RPMI7951 (cell line): ENCODE measurements at places on chromosomes 16 and 17. TPM values are rescaled to one million over a fixed set of nuclear protein-coding genes. Genes with fewer than 3 reads are reported as not detected.

DNA sequence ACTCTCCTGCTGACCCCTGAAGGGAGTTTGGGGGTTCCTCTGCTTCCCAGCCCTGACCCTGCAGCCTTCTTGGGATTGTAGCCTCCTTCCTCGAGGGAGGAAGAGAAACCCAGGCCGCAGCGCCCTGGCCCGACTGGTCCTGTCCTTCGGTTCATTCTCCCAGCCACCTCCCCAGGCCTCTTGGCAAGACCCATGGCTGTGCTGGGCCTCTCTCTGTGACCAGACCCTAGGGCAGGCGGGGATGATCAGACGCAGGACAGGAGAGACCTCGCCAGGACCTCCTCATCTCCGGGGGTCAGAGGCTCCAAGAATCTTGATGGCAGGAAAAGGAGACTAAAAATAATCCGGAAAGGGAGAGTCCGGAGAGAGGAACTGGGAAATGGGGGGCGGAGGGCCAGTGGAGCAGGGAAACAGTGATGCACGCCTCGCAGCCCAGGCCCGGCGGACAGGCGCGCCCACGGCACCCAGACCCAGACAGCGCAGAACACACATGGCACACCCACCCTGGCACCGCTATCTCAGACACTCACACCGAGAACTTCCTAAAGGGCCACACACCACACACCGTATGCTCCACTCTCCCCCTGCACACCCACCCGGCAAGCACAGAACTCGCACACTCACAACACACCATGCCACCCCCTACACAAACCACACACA is 1.2 kb downstream of the ARHGEF15 start:
- DNase-seq, result no peak

DNA sequence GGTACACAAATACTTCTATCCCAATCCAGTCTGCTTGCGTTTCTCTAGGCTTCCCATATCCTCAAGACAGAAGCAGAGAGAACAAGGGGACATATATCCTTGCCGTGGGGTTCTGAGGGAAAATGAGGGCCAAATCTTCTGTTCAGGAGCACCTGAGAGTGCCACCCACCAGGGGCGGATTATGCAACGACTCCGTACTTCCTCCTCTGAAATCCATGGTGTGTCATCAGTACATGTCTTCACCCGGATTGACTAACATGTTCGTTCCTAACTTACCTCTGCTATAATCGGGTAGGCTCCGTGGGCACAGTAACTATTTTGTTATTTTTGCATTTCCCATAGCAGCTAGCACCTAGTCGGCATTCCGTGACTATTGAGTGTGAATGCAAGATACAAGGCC is 7.8 kb upstream of the ZNF200 start:
- DNase-seq, result no peak

- DNase-seq, result no peak
These were observed 72.5 kb upstream of the CBX4 start for GRCh38 chr17:79911430-79912399.

GRCh38 chr16:75361936-75362335 is 71.4 kb downstream of the CFDP1 start:
- no peak for DNase-seq

DNA sequence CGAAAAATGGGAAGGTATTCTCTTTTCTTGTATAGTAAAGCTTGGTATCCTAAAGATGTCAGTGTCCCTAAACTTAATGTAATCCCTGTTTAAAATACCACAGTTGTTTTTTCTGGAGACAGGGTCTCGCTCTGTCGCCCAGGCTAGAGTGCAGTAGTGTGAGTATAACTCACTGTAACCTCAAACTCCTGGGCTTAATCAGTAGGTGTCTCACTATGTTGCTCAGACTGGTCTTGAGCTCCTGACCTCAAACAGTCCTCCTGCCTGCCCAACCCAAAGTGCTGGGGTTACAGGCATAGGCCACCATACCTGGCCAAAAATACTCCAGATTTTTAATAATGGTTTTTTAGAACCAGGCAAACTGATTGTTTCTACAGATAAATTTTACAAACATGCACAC is 8.2 kb downstream of the DCAF7 start:
- DNase-seq, result no peak

LGALS9B gene
- total RNA-seq, result not detected in 2 replicates

DNA sequence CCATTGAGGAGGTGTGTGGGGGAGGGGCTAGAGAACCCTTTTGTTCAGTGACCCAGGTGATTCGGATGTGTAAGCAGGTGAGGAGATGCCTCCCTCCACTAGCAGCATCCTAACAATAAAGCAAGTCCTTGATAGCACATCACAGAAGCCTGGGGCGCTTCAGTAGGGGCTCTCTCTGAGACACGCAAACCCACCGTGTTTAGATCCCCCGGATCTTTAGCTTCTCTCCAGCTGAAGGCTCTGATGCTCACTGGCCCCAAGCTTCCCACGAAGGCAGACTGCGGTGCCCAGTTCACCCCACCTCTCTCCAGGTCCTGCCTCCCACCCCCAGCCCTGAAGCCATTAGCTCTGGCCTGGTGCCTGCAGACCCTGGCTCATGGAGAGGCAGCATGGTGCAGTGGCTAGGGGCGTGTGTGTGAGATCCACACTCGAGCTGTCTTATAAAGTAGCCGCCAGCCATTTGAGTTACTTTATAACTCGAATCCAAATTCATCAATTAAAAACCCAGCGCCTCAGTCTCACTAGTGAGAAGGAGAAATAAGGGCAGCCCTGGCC is 204.7 kb upstream of the TNRC6C start:
- DNase-seq, result no peak
